ENCODE measurements at places on chromosomes 16 and 17. TPM values are rescaled to one million over a fixed set of nuclear protein-coding genes. Genes with fewer than 3 reads are reported as not detected.
A peak's percentile ranks its signal among the peaks of the same experiment; 100 is the strongest.

DNA sequence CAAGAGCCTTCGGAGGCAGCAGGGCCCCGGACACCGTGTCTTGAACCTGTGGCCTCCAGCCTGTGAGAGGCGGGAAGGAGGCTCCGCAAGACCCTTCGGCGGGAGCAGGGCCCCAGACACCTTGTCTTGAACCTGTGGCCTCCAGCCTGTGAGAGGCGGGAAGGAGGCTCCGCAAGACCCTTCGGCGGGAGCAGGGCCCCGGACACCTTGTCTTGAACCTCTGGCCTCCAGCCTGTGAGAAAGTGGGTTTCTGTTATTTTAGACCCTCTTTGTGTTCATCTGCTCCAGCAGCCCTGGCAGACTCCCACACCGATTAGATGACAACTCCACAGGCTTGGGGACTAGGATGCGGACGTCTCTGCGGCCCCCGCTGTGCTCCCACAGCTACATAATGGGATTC lies 30.0 kb downstream of the FBXO31 start:
- peaks cover 10% of the 10 kb centered on the region for H3K27me3 ChIP-seq
- peaks cover 45% of the 10 kb centered on the region for H3K4me1 ChIP-seq
- peaks cover 3% of the 10 kb centered on the region for H3K36me3 ChIP-seq
- no peak for DNase-seq
- no peak overlapping the region for H3K27ac ChIP-seq

The PYY gene
- total RNA-seq = not detected

DNA sequence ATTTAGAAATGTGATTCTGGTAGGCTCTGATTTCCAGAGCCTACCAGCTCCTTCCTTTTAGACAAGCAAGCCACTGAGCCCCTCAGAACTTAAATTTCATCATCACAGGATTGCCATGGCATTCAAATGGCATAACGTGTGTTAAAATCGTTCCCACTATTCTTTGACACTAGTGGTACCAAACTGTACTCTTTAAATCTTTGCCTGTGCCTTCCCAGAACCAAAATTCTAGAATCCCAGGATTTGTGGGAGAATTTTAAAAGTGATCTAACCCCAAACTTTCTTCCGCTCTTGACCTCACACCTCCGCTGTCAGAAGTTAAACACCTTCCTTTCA lies 287 bp upstream of the INTS2 start:
- H3K27me3 ChIP-seq = peaks cover 2% of the 10 kb centered on the region
- DNase-seq = no peak
- peak overlapping the region; percentile 91 for H3K27ac ChIP-seq

The COPZ2 gene
- not detected for total RNA-seq

GRCh38 chr17:35621768-35622167 lies 34.6 kb downstream of the AP2B1 start:
- H3K27ac ChIP-seq = no peak overlapping the region
- H3K36me3 ChIP-seq = peaks cover under 1% of the 10 kb centered on the region
- H3K4me1 ChIP-seq = peaks cover 2% of the 10 kb centered on the region
- H3K27me3 ChIP-seq = no peaks in the 10 kb centered on the region

The KRTAP9-2 gene
- not detected for total RNA-seq

The SLFN13 gene
- total RNA-seq = 0.96 TPM

DNA sequence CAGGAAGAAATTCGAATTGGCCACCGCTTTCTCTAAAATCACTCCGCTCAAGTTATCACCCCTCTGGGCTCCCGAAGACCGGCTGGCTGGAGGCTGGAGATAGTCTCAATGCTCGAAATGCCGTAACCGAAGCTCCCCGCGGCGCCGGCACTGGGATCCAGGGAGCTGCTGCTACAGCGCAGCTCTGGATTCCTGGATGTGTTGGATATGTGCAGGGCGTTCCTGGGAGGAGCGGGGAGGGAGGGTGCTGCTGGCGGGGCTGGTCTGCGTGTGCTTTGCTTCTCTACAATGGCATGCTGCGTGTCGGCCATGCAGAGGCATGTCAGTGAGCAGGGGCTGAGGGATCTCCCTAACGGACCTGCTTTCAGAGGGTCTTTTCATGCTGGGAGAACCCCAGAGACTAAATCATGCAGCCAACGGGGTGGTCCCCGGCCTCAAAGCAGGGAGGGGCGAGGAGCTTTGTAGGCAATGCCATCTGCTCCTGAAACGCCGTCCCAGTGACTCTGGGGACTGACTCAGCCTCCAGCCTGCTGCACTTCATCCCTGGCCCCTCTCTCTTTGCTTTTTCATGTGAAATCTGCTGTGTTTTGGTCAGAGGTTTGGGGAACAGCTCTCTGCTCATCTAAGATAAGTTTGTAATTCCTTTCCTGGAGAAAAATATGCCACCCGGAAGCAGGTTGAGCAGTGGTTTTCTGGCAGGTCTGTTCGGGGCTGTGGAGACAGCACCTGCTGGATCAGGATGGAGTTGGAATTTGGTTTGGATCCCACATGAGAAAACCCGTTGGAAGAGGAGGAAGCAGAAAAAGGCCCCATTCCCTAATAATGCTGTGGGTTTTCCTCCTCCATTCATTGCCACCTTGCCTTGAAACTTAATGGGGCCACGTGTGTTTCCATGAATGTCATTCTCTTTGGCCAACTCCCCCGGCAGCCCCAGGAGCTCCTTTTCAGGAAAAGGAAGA lies 311.4 kb downstream of the SEC14L1 start:
- H3K27ac ChIP-seq = peak overlapping the region; percentile 99

DNA sequence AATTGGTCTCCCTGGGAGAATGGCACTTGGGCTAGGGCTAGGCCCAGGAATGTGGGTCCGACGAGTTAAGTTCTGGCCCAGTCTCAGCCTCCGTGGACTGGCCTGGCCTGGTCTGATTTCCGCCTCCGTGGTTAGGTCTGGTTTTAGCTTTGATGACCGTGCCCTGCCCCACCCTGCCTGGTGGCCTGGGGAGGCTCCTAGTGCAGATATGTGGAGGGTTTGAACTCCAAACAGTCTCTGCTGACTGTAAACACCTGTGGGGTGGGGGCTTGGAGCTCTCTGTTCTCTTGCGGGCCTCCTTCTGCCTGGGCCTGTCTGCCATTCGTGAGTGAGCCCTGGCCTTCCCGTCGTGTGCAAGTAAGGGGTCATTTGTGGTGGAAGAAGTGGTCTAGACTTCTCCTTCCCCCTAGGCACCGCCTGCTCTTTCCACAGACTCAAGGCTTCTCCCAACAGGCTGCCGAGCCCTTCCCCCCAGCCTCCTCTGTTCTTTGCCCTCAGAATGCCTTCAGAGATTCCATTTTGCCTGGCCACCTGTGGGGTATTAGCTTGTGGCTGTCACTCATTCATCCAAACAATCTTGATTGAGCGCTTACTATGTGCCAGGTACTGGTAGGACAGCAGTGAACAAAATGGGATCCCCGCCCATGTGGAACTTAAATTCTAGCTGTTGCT lies 1.6 kb downstream of the ATP6V0C start:
- H3K27me3 ChIP-seq = peaks cover 32% of the 10 kb centered on the region
- H3K36me3 ChIP-seq = no peaks in the 10 kb centered on the region
- H3K4me3 ChIP-seq = peak overlapping the region; percentile 90
- H3K27ac ChIP-seq = peak overlapping the region; percentile 79
- H3K4me1 ChIP-seq = peaks cover 22% of the 10 kb centered on the region
- no peak for DNase-seq

The LPCAT2 gene
- 1.8 TPM for total RNA-seq

- H3K4me1 ChIP-seq = peaks cover 17% of the 10 kb centered on the region
- no peaks in the 10 kb centered on the region for H3K36me3 ChIP-seq
- no peak for DNase-seq
- peaks cover 12% of the 10 kb centered on the region for H3K27me3 ChIP-seq
- no peak overlapping the region for H3K4me3 ChIP-seq
Observed at GRCh38 chr16:471353-472198, 46.1 kb downstream of the RAB11FIP3 start.

The FBXW10B gene
- not detected for total RNA-seq

DNA sequence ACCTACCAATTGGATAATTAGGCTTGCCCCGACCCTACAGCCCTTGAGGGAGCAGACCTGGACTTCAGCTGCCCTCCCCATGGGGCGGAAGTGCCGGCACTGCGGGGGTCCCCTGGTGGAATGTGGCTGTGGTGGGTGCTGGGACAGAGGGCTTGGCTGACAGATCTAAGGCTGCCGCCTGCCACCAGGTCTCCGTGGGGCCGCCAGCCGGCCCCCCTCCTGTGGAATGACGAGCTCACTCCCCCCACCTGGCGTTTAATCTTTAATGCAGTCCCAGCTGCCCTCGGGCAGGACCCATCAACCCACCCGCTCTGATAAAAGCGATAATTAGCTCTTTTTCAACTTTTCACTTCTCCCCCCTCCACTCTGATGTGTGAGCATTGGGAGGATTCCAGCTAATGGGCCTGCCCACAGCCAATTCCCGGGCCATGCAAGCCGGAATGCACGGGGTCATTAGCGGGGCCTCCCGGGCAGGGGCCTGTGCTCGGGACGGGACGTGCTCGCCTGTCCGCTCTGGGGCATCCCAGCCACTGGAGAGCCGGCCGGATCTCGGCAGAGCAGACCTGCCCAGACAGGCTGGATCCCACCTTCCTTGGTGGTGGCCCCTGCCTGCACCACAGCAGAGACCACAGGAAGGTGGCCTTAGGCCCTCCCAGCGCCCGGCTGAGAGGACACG lies 28.3 kb upstream of the GOSR2 start:
- H3K36me3 ChIP-seq = peaks cover 4% of the 10 kb centered on the region
- DNase-seq = no peak
- no peak overlapping the region for H3K4me3 ChIP-seq
- H3K4me1 ChIP-seq = no peaks in the 10 kb centered on the region

The ACD gene
- 33.3 TPM for total RNA-seq

DNA sequence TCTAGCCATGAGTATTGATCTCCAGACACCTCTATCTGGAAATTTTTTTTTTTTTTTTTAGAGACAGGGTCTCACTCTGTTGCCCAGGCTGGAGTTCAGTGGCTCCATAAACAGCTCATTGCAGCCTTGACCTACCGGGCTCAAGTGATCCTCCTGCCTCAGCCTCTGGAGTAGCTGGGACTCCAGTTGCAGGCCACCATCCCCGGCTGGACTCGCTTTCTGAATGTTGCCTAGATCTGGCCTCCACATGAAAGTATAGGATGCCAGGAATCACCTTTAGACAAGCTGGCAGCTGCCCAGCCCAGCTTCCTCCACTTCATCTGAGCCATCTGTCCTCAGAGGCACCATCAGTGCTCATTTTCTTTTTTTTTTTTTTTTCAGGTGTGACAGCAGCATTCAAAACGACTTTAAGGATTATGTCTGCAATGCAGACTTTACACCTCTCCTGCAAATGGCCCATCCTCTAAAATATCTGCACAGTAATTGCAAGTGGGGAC lies 6.4 kb upstream of the PRR14 start:
- no peak overlapping the region for H3K4me3 ChIP-seq
- no peak for DNase-seq
- no peaks in the 10 kb centered on the region for H3K4me1 ChIP-seq
- no peaks in the 10 kb centered on the region for H3K36me3 ChIP-seq
- H3K27ac ChIP-seq = no peak overlapping the region
- peaks cover 3% of the 10 kb centered on the region for H3K27me3 ChIP-seq

GRCh38 chr16:53841884-53842283 lies 137.9 kb downstream of the FTO start:
- H3K4me3 ChIP-seq = no peak overlapping the region
- H3K27ac ChIP-seq = no peak overlapping the region
- DNase-seq = no peak
- no peaks in the 10 kb centered on the region for H3K36me3 ChIP-seq

The KRTAP2-3 gene
- total RNA-seq = not detected

DNA sequence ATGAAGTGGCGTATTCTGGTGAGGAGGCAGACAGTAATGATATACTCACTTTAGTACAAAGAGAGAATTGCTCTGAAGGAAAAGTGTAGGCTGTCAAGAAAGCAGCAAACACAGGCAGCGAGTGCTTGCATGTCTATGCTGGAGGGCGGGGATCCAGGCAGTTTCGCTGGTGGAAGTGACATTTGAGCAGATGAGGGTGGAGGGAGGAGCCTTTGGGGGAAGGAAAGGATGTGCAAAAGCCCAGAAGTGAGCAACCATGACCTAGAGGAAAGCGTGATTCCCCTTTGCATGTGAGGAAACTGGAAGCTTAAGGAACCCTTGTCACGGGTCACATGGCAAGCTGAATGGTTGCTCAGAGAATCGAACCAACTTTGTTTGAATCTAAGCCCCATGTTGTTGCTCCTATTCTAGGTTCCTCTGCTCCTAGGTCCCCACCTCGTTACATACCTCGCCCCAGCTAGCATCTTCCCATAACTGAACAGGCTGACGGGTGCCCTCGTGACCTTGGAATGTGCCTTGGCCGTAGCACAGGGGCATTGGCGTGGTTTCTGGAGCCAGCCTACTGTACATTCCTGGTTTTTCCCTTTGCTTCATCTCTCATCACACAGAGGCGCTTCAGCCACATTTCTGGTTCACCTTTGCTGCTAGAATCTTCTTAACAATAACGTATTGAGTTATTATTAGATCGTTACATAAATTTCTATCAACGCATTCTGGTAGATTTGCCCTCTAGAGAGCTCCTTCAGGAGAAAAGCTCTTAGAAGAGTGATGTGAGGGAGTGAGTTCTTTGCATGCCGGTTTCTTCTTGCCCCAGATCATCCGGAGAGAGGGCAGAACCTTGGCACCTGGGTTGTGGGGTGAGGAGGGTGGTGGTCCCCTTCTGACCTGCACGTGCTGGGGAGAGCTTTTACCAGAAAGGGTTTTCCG lies 191.8 kb downstream of the SNX29 start:
- H3K27ac ChIP-seq = no peak overlapping the region
- DNase-seq = no peak
- no peak overlapping the region for H3K4me3 ChIP-seq
- peaks cover 13% of the 10 kb centered on the region for H3K4me1 ChIP-seq

DNA sequence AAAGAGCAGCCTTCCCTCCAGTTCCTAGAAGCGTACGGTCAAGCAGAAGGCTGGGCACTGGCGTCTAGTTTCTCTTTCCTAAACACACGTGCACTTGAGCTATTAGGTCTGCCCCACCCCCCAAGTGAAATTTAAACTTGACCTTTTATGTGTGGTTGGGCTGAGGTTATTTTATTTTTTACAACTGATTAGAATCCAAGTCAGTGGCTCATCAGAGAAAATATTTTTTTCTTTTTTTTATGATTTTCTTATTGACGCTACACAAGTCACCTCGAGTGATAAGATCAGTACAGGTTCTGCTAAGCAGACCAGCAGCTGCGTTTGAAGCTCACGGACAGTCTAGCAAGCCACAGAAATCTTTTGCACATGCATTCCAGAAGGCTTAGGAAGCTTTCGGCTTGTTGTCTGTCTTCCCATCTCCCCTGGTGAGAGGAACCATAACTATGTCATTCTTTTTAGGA lies 95.1 kb downstream of the ZFHX3 start:
- H3K27ac ChIP-seq = no peak overlapping the region
- H3K36me3 ChIP-seq = no peaks in the 10 kb centered on the region
- peaks cover 9% of the 10 kb centered on the region for H3K4me1 ChIP-seq
- H3K4me3 ChIP-seq = no peak overlapping the region

The CAPN15 gene
- total RNA-seq = 56.1 TPM

The ITGB3 gene
- not detected for total RNA-seq

DNA sequence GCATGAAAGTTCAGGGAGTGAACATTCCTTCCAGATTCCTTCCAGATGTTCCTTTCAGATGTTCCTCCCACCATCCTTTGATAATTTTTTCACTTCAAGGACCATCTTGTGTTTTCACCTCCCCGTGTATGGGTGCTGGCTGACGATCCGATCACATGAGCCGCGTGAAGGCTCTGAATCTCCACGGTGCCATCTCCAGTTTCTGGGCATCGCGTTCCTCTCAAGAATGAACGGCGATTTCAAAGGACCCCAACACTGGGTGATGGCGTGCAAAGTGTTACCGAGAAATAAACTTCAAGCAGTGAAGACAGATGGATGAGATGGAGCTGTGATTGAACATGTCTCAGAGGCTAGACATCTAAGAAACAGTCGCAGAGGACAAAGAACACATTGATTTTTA lies 245.3 kb downstream of the GSG1L start:
- no peaks in the 10 kb centered on the region for H3K36me3 ChIP-seq
- H3K4me1 ChIP-seq = no peaks in the 10 kb centered on the region
- H3K4me3 ChIP-seq = no peak overlapping the region
- peaks cover 5% of the 10 kb centered on the region for H3K27me3 ChIP-seq
- H3K27ac ChIP-seq = peak overlapping the region; percentile 54
